Fibroblast of skin of back (primary cell): ENCODE measurements at places on chromosomes 13 and 19.
A peak's percentile ranks its signal among the peaks of the same experiment; 100 is the strongest.

GRCh38 chr13:76993021-76993420 lies 1.1 kb downstream of the CLN5 start:
- DNase-seq = peak; percentile 11

- no peak for DNase-seq
Observed at GRCh38 chr19:15874821-15875474, 22.9 kb downstream of the CYP4F2 start.

DNA sequence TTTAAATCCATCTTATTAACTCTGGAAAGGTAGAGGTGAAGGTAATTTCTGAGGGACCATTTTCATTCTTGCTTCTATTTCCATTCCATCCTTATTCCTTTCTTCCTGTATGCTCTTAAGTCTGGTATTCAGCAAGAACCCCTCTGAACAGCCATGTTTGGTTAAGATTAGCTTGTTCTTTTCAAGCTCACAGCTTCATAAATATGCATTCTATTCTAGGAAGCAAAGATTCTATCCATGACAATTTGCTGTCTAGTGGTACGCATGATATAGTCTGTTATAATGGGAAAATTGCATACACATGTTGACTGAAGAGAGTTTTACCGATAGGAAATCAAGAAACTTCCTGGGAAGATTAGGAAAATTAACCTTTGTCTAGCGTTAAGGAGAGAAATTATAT lies 218.7 kb downstream of the HS6ST3 start:
- no peak for DNase-seq

- no peak for DNase-seq
Observed at GRCh38 chr19:15540435-15540834, 32.1 kb downstream of the CYP4F22 start.

DNA sequence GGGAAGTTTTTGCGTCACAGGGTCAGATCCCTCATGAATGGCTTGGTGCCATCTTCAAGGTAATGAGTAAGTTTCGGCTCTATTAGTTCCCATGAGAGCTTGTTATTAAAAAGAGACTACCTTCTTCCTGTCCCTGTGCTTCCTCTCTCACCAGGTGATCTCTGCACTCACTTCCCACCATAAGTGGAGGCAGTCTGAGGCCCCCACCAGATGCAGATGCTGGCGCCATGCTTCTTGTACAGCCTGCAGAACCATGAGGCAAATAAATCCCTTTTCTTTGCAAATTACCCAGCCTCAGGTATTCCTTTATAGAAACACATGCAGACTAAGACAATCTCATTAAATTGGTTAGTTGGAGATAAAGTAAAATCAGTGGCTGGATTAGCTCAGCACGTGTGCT lies 75.6 kb upstream of the RFC3 start:
- DNase-seq = no peak

GRCh38 chr19:21084343-21084742 lies 2.3 kb downstream of the ZNF714 start:
- DNase-seq = peak; percentile 25

DNA sequence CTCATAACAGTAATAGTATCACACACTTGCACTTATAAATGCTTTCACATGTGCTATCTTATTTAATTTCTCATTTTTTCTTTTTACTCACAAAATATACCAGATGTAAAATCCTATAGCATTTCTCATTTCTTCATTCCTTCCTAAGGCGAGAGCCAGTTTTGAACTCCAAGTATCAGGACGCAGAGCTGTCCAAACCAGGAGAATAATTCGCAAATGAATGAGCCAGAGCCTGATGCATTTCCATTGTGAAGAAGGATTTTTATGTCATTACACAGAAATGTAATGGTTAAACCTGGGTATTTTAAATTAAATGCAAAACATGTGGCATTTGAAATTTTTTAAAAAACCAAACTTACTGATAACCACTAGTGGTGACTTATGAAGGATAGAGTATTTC lies 244.3 kb downstream of the RGCC start:
- no peak for DNase-seq

DNA sequence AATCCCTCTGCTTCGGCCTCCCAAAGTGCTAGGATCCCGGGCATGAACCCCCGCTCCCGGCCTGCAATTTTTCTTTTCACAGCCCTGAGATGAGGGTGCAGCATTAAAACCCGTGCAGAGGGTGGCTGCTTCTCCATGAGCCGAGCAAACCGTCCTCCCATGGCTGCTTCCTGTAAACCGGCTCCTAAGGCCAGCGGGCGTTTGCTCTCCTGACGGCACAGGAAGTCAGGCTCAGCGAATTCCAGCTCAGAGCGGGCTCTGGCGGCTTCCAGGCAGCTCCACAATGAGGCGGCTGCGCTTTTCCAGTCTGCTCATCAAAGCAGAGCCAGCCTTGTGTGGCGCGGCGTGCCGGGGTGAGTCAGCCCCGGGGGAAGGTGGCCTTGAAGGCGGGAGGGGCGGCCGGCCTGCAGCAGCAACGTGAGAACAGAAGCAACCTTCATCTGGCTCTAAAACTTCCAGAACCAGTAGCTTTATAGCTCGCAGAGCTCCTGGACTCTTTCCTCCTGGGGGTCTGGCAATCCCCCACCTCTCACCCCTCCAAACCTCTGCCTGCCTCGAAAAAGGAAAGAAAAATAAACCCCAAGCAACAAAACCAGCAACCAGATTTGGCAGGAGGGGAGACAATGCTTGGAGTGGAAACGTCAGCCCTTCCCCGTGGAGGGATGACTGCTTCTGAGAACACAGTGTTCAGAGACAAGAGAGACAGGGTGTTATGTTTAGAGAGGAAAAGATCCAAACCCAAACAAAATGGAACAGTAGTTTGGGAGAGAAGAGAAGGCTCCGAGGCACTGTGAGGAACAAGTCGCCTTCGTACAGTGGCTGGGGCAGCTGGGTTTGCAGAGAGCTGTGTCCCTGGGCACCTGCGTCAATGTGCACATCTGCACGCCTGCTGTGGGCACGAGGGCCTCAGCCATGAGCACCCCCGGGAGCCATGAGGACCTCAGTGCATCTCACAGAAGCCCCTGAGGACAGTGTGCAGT lies 67.8 kb downstream of the GADD45B start:
- DNase-seq = peak; percentile 99

GRCh38 chr13:98913741-98914140 lies 64.1 kb downstream of the DOCK9 start:
- DNase-seq = no peak

GRCh38 chr19:6417713-6418561 lies 6.7 kb downstream of the KHSRP start:
- DNase-seq = peak; percentile 11

DNA sequence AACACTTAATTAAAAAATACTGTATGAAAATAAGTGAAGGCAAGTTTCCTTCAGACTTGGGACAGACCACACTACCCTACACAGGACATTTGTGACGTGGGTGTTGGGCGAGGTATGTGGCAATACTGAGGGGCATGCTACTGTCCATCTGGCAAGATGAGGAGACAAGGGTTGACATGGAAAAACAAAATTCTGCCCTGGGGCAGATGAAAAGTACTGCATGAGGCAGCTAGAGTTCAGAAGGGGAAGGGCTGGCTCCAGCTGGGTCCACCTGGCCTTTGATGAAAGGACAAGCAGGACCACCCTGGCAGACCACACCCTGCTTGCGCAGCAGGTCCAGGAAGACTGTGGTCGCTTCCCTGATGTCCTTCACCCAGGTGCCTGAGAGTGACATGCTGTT lies 43.2 kb downstream of the LATS2 start:
- DNase-seq = no peak

- DNase-seq = peak; percentile 6
Observed at GRCh38 chr19:39563408-39563807, 23.4 kb upstream of the EID2 start.

DNA sequence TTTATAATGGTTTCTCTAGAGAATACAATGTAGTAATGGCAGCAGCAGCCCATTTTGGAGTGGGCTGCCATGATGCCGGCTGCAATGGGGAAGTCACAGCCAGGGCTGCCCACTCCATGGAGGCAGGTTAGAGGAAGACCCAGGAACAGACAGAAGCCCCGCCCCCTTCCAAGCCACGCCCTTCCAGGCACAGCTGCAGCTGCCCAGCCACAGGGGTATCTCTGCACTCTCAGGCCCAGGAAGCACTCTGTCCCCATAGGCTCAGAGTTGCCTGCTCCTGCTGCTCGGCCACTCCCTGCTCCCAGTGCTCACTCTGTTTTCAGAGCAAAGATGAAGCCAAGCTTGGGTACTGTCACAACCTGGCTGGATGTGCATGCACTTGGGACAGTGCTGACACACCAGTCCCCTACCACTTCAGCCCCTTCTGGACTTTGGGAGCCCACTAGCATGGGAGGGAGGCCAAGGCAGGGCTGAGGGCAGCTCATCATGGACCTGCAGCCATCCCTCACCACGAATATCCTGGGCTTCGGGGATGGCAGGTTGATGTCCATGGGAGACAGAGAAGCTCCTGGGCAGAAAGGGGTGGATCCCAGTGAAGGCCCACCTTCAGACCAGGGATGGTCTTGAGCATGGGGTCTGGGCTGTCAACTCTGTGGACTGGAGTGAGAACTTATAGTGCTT lies 1224.2 kb downstream of the SLITRK5 start:
- no peak for DNase-seq

DNA sequence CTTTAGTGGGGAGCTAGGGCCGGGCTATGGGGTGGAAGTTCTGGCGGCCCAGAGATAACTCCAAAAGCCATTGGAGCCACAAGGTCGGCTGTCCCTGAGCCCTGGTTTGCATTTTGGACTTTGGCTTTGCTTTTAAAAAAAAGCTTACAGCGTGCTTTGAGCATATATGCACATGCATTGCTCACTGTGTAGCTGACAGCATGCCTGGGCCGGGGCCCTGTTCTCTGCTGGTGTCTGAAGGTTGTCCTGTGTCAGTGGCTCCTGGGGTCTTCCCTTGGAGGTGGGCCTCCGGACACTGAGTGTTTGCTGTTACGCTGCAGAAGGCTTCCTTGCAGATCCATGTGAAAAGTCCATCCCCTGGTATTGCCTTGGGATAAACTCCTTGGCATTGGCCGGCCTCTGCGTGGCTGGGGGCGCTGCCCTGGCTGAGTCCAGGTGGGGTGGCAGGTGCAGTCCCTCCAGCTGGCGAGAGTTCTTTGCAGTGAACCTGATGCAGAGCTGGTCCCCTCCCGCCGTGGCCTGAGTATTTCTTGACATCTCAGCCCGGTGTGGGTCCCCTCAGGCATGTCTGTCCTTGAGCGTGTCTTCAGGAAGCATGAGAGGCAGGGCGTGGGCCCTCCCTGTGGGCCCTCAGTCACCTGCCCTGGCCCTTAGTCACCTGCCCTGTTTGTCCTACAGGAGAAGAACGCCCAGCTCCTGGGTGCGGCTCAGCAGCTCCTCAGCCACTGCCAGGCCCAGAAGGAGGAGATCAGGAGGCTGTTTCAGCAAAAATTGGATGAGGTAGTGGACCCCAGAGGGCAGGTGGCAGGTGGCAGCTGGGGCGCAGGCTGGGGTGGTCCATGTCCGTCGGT lies 23.0 kb downstream of the PLEKHJ1 start:
- no peak for DNase-seq

DNA sequence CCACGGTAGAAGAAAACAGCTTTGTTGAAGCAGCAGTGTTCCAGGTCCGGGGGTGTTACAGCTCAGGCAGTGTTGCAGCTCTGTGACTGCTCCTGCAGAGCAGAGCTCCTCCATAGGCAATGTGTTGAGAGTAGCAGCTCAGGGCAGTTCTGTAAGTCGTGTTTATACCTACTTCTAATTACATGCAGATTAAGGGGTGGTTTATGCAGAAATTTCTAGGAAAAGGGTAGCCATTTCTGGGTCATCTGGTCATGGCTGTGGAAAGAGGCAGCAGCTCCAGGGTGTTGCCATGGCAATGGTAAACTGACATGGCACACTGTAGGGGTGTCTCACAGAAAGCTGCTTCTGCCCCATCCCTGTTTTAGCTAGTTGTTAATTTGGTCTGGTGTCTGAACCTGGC lies 316.4 kb downstream of the GPC5 start:
- DNase-seq = no peak

GRCh38 chr19:35745328-35746086 lies at the start of the genes PSENEN and U2AF1L4:
Gene PSENEN, plus strand, starts transcription at chr19:35745651. Its CDS starts 280 bp downstream, at chr19:35745931.
Gene U2AF1L4, minus strand, starts transcription at chr19:35745418. Its CDS starts 27 bp downstream, at chr19:35745391.
- DNase-seq = peak; percentile 99

DNA sequence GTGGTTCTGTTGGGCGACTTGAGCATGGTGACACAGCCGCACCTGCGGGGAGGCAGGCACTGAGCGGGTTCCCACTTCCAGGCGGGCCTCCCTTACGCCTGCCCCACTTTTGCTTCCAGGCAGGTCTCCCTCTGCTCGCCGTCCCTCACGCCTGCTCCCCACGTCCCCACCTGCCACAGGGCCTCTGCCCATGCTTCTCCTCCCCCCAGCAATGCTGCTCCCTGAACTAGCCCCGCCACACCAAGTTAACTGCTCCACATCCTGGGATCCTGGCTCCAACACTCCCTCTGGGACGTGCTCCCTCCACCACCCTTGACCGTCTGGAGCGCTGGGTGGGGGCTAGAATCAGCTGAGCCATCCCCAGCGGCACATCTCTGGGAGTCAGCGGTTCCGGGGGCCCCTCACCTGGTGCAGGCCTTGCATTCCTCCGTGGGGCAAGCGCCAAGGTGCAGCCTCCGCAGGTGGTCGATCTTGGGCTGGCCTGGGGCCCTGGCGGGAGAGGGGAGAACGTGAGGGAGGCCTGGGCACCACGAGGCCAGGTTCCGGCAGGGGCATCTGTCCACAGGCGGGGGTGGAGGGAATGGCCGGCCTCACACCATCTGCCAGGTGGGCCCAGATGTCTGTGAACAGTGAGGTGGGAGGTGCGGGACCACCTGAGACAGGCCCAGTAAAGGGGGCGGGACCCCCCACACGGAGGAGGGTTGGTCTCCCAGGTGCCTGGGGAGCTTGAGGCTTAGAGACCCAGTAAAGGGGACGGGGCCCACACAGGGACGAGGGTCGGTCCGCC lies 9.2 kb downstream of the CFD start:
- no peak for DNase-seq

GRCh38 chr13:100537951-100538462 lies 50.6 kb downstream of the GGACT start:
- no peak for DNase-seq

GRCh38 chr13:90872491-90873025 lies 474.9 kb upstream of the MIR17HG start:
- no peak for DNase-seq

GRCh38 chr13:101709952-101710351 lies 257.5 kb downstream of the ITGBL1 start:
- no peak for DNase-seq

- DNase-seq = no peak
Observed at GRCh38 chr13:27820524-27821482, 28.5 kb downstream of the GSX1 start.

- DNase-seq = no peak
Observed at GRCh38 chr13:32445461-32445860, 17.5 kb upstream of the N4BP2L1 start.

DNA sequence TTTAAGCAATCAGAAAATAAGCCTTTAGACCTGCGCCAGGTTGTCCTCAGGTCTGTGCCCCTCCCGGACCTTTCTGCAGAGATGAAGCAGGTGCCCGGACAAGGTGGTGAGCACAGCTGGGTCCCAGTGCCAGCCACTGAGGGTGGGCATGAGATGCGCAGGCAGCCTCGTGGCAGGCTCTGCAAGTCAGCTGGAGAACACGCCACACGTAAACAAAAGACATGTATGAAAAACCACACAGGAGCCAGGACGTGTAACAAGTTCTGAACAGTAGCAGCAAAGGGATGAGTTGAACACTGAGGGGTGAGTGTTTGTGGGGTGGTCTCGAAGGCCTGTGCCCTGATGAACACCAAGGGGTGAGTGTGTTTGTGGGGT lies 68.8 kb upstream of the MCF2L start:
- DNase-seq = no peak
